ENCODE measurements at places on chromosomes 11 and 22.

- no peak for ATAC-seq
Observed at GRCh38 chr22:33385611-33386010, 327.4 kb upstream of the SYN3 start.

DNA sequence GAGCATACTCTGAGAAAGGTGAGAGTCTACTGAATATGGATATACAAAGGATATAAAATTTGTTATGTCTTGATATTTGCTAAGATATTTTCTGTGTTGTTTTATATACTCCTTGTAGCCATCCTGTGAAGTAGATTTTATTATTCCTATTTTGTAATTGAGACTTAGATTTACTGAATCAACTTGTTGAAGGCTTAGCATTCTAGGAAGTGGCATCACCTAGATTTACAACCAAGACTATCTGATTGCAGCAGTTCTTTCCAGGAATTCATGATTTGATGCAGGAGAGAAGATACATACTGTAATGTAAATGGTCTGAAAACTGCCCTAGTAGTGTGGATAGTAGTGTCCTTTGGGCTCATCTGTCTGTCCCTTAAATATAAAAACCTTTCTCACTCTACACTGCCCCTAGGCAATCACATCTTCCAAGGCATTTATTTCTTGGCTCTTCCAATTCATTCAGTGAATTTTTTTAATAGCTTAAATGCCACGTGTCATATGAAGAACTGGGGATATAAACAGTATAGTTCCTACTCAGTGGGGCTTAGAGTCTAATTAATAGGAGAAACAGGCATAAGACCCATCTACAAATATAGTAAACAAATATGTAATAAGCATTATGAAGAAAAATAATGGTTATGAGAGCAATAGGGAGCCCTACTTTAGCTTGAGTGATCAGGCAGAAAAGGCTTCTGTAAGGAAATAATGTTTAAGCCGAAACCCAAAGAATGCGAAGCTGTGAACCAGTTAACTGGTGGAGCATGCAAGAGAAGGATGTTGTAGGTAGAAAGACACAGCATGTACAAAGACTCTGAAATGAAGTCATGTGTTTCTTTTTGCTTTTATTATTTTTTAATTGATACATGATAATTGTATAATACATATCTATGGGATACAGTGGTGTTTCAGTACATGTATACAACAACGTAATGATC, 13.6 kb downstream of the IPO7 start:
- no peak for ATAC-seq

GRCh38 chr11:23310276-23310675, 450.0 kb upstream of the CCDC179 start:
- ATAC-seq, result no peak

GRCh38 chr11:109390752-109391151, 31.2 kb upstream of the C11orf87 start:
- no peak for ATAC-seq

DNA sequence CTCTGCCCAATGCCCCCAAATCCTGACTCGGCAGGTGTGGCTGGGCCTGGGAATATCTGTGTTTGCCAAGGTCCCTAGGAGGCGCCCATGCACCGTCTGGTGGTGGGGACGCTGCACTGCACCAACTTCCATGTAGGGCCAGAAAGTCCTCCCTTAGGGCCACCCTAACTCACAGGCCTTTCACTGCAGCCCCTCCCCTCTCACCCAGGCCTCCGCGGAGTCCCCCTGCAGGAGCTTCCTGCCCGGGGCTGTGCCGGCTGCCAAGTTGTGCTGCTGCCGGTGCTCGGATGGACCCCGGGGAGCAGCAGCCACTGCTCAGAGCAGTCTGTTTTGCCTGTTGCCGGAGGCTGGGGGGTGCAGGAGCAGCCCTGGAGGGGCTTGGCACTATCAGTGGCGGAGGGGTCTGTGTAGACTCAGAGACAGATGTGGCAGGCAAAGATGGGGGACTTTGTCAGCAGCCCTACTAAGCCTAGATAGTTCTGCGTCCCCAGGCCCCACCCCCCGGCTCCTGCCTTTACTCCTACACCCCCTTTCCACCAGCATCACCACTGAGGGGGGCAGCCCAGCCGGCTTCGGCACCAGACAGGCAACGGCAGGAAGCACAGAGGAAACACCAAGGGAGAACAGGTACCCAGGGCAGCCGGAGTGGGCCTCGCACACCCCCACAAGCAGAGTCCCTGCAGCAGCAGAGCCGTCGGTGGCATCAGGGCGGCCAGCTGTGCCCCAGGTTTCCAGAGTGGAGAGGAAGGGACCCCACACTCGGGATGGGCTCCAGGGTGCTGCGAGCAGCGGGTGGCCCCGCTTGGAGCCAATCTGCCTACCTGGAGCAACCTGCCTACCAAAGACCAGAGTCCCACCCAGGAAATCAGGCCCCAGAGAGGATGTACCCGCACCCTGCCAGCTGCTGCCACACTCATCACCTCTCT, 124.3 kb downstream of the TRIM29 start:
- peak; percentile 83 for ATAC-seq

- ATAC-seq, result peak; percentile 52
Observed at GRCh38 chr11:45248501-45249011, 37.6 kb downstream of the SYT13 start.

All from esophagus mucosa (tissue), 1 donor.